ENCODE measurements at places on chromosomes 5 and 9.

GRCh38 chr9:133506653-133507038, 18.1 kb downstream of the MYMK start:
- DNase-seq = no peak

GRCh38 chr5:97383996-97384395, 200.9 kb upstream of the RIOK2 start:
- no peak for DNase-seq

GRCh38 chr5:36374266-36374862, 72.7 kb upstream of the RANBP3L start:
- DNase-seq = no peak

DNA sequence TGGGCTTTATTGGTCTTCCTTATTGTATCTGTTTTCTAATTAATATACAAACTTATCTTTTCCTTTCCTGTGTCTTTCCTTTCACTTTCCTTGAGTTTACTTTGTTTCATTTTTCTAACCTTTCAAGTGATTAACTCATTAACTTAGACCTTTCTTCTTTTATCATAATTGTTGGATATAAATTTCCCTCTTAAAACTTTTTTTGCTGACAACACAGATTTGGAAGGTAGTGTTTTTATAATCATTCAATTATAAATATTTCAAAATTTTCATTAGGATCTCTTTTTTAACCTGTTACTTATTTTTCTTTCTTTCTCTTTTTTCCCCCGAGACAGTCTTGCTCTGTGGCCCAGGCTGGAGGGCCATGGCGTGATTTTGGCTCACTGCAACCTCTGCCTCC, 6.9 kb upstream of the ZBTB43 start:
- DNase-seq = no peak

DNA sequence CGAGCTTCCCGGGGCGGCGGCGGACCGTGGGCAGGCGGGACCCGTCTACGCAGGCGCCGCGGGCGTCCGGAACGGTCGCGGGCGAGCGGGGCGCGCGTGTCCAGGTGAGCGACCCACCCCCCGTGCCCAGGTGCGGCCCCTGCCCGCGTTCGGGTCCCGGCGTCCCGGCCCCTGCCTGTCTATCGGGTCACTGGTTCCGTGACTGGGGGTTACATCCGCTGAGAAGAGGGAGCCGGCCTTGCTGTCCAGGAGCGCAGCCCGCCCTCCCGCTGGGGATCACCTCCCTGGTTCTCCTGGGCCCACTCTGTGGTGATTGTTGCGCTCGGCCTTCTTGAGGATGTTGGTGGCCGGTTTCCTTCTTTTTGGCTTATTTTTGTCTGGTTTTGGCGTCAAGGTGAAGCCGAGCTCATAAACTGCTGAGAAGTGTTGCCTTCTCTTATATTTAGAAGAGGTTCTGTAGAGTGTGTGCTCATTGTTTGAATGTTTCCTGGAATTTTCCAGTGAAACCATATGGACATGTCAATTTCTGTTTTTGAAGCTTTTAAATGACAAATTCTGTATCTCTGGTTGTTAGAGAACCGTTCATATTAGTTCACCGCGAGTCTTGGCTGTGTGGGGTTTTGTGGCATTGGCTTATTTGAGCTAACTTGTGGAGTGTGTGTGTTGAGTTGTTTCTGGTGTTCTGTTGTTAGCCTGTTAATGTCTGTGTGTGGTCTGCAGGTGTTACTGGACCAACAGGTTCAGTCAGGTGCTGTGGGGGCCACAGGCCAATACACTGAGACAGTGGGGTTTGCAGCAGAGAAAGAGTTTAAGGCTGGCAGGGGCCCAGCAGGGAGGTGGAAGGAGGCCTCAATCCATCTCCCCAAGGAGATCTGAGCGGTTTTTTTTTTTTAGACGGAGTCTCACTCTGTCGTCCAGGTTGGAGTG, 621 bp downstream of the CEP72 start:
- DNase-seq = peak; percentile 12

DNA sequence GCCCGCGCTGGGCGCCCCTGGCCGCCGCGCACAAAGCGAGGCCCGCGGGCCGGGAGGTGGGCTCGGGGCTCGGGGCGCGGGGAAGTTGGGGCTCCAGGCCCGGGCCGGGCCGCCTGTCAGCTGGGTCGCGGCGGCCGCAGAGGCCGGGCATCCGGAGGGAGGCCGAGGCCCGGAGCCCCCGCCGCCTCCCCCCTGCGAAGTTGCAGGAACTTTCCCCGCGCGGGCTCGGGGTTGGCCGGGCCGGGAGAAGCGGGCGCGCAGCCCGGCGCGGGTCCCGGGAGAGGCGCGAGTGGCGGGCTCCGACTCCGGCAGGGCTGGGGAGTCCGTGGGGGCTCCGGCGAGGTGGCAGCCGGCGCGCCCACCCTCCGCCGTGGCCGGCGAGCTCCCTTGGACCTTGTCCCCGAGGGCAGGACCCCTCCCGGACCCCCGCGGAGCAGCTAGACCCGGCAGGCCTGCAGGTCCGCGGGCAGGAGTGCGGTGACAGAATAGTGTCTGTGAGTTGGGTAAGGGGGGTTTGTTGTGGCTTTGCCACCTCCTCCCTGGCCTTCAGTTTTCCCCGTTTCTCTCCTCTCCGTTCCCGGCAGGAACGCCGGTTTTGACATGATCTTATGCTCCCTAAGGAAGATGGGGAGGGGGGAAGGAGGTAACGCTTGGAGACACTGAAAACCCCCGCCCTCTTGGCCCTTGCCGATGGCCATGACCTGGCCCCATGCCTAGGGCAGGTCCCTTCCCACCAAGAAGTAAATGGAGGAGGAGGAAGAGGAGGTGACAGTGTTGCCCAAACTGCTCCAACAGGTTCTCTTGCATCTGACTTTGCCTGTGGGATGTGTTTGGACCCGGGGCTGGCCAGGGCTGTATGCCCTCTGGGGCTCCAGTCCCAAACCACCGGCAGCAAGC, 942 bp downstream of the PHF2 start:
- peak; percentile 27 for DNase-seq

DNA sequence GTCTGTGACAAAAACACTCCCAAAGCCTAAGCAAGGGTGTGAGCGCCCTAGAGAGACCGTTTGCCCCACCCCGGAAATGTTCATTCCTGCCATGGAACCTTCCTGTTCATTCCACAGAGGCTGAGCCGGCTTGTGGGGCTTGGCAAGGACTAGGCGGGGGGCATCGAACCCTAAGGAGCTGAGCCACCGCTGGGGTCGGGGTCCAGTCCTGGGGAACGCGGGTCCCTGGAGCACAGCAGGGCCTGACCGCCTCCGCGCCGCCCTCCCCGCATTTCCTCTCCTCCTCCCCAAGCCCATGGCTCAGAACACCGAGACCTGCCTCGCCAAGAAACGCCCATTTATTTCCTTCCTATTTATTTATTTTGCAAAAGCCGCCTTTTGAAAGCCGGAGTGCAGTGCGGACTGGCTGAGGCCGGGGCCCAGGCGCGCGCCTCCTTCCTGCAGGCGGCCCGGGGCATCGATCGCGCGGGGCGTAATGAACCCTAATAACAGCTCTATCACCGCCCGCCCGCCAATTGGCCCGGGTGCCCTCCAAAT, 228.9 kb upstream of the IRX4 start:
- DNase-seq = no peak

DNA sequence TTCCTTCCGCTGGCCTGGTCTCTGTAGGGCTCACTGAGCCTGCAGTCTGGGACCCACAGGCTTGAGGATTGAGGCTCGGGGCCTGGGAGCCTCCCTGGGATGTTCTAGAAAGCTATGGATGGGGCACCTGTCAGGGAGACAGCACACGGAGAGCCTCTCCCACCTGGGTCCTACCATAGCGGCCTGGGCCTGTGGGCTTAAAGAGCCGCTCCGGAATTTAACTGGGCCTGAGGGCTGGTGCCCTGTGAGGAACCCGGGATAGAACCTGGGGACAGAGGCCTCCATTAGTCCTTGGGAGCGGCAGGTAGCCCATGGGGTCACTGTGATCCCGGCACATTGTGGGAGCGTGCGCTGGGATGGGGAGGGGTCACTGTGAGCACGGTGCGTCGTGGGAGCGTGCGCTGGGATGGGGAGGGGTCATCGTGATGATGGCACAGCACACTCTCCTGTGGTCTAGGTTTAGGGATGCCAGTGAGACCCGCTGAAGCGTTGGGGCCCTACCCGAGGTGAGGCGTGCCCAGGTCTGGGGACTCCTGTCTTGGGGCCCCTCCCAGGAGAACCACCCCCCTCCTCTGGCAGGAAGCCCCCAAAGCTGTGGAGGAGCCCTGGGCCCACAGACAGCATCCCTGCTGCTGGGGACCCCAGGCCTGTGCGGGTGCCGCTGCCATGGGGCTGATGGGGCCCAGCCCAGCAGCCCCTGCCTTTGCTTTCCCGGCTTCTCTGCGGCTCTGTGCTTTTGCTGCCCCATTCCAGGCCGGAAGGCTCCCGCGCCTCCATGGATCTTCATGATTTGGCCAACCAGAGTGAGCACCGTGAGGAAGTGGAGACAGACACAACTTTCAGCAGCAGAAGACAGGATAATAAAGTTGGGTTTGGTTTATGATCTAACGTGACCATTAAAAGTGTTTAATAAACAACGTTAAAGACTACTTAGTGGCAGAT, 3.4 kb upstream of the CEP72 start:
- no peak for DNase-seq

- DNase-seq = no peak
These were observed 107.5 kb downstream of the PBX3 start for GRCh38 chr9:125854553-125855275.

- DNase-seq = no peak
These were observed 39.5 kb upstream of the GOLGA1 start for GRCh38 chr9:124980431-124980830.

GRCh38 chr5:170142196-170142595, 36.5 kb downstream of the FOXI1 start:
- DNase-seq = no peak

GRCh38 chr9:102642651-102643050, 352.5 kb upstream of the CYLC2 start:
- DNase-seq = no peak

All from CD4-positive, alpha-beta T cell treated with Interleukin-21 for 1 hour (primary cell).